C1 segment of cervical spinal cord (tissue), 14 donors: ENCODE measurements at places on chromosomes 4 and X.

GRCh38 chr4:6943012-6943884, 33.6 kb downstream of the TBC1D14 start:
- DNase-seq, result no peak

- DNase-seq, result no peak
Measured at GRCh38 chrX:64377753-64378152, 17.5 kb downstream of the MTMR8 start.

- no peak for DNase-seq
Measured at GRCh38 chr4:6474053-6474568, 1.7 kb upstream of the PPP2R2C start.

GRCh38 chr4:156705311-156705710, 266.3 kb downstream of the PDGFC start:
- no peak for DNase-seq

DNA sequence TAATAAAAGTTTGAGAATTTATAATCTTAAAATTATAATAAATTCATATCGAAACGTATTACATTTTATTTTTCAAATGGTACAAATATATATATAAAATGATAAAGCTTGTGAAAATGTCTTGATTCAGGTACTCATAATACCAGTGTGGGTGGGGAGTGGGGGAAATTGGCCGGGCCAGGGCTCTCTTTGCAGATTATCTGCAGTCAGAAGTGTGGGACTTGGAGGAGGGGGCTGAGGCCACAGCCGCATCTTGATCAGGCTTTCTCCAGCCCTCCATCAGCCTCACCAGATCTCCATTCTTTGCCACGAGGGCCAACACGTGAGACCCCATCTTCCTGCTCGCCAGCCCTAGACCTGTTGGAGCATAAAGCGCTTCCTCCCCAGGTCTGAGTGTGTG, 86.7 kb downstream of the STIM2 start:
- no peak for DNase-seq

DNA sequence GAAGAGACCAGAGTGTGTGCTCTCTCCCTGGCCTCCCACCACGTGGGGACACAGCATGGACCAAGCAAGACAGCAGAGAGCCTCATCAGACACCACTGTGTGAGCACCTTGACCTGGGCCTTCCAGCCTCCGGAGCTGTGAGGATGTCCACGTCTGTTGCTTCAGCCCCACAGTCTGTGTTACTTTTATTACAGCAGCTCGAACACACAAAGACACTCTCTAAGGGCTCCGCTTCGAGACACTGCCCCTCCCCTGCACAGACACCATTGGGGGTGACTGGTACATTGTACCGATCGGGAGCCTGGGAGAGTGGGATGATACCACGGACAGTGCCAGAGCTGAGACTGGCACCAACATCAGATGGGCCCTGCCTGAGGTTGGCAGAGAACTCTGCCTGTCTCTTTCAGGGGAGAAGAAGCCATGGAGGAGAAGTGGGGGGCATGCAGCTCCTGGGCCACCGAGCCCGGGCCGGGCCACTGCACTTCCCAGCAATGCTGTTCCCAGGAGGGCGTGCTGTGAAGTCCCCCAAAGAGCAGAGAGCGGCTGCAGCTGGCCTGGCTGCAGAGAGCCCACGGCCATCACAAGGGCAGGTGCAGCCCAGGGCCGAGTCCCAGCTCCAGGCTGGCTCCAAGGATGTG, 48.1 kb upstream of the HMX1 start:
- no peak for DNase-seq
